ENCODE measurements at places on chromosomes 7 and 10.
A peak's percentile ranks its signal among the peaks of the same experiment; 100 is the strongest.

- no peak for DNase-seq
Observed at GRCh38 chr7:147593271-147594057, 997.1 kb upstream of the C7orf33 start.

GRCh38 chr10:59949608-59950007 is 43.3 kb upstream of the CCDC6 start:
- DNase-seq = no peak

DNA sequence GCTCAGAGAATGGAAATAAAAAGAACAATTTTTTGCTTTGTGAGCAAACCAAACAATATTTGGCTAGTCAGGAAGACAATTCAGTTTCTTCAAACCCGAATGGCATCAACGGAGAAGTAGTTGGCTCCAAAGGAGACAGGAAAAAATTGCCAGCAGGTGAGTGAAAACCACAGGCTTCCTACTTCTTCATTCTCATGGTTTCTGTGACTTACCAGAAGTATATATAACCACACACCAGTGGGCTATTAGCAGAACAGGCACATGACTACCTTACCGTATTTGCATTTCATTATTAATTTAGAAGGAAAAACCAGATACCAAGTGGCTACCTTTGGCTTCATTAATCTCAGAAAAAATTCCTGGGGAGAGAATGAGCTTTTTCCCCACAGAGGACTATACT is 8.8 kb downstream of the TDRD1 start:
- DNase-seq = no peak

DNA sequence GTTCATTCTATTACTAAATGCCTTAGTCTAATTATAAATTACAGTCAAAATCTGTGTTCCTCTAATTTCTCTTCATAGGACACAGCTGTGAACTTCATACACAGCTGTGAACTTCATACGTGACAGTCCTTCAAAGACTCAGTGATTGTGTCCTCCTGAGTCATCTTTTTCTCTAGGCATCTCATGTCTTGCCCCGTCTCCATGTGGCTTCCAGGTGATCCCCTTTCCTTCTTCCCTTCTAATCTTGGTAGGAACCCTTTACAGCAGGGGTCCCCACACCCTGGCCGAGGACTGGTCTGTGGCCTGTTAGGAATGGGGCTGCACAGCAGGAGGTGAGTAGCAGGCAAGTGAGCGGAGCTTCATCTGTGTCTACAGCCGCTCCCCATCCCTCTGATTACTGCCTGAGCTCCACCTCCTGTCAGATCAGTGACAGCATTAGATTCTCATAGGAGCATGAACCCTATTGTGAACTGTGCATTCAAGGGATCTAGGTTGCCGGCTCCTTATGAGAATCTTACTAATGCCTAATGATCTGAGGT is 14.0 kb upstream of the EIF5AL1 start:
- DNase-seq = no peak

DNA sequence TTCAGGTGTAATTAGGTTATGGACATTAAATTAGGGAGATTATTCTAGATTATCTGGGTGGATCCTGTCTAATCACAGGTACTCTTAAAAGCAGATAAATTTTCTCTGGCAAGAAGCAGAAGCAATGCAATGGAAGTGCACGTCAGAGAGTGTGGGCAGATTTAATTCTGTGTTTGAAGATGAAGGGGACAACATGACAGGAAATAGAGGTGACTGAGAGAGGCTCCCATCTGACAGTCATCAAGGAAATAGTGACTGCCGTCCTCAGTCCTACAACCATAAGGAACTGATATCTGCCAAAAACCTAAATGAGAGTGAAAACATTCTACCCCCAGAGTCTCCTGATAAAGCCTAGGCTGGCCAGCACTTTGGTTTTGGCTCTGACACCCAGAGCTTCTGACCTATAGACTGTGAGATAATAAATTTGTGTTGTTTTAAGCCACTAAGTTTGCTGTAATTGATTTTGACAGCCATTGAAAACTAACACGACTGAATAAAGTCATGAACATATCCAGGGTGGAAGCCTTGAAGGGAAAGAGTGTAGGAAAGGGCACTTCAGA is 30.5 kb upstream of the DDX50 start:
- DNase-seq = no peak

DNA sequence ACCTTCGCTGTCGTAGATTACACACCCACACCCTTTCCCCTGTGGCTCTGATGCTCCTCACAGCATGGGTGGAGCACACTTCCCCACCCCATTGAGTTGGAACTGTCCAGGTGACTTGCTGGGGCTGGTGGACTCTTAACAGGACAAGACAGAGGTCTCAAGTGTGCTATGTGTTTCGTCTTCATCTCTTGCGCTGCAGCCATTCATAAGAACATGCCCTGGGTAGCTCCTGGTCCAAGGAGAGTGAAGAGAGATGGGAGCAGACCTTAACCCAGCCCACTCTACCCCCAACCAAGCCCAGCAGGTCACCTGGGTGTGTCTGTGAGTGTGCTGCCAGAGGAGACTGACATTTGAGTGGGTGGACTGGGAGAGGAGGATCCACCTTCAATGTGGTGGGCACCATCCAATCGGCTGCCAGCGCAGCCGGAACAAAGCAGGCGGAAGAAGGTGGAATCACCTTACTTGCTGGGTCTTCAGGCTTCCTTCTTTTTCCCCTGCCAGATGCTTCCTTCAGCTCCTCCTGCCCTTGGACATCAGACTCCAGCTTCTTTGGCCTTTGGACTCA is 112.4 kb downstream of the HTR5A start:
- no peak for DNase-seq

DNA sequence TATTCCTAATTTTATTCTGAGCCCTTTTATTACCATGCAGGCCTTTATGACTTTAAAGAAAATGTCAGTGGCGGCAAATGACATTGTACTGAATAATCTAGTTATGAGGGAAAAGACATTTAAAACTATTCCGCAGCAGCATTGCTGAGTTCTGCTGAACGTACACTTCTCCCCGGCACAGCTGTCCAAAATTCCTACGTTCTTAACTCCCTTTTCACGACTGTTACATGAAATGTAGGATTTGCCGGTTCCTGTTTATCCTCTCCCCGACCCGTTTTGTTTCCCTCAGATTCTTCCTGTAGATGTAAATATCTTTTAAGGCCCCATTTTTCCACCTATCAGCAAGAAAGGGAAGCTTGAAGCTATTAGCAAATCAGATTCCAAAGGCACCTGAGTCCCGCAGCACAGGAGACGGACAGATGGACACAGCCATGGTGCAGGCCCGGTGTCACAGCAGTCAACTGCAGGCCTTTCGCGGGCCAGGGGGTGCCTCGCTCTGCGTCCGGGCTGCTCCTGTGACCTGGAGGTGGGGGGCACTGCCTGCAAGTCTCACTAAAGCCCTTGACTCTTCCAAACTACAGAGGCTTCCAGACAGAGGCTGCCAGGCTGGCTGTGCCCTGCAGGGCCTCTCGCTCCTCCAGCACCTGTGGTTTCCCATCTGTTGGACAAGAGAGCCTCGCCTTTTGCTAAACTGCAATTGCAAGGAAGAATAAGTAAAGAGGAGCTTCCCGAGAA is 485.0 kb upstream of the MGMT start:
- no peak for DNase-seq

GRCh38 chr7:80309377-80309776 is 174.7 kb downstream of the GNAI1 start:
- no peak for DNase-seq

DNA sequence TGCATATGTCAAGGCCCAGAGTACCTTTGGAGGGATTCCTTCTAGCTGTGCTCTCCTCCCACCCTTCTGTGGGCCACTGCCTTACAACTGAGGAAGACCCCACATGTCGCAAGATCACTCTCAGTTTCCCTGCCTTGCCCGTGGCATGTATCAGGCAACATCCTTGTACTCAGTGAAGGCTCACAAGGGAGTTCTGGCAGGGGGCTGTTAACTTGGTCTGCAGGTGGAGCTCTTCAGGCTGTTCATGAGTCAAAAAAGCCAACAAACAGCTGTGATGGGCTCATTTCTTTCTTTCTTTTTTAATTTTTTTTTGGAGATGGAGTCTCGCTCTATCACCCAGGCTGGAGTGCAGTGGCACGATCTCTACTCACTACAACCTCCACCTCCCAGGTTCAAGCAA is 513.0 kb upstream of the ANKRD30A start:
- DNase-seq = no peak

DNA sequence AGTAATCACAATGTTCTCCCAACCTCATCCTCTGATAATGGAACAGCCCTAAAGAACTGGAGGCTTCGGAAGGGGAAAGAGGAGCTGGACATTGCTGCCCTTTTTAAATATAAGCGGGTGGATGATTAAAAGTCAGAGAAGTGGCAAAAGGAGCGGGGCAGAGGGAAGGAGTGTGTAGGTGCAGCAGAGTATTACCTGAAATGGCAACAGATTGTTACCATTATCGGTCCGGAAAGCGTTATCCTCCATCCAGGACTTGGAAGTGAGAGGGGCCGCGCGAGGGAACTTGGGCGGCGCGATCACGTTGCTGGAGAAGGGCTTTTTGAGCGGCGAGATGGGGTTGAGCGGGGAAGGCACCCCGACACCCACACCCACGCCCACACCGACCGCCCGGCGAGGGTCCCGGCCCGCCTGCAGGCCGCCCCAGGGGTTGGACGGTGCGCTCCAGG is 51.7 kb downstream of the CPEB3 start:
- no peak for DNase-seq

DNA sequence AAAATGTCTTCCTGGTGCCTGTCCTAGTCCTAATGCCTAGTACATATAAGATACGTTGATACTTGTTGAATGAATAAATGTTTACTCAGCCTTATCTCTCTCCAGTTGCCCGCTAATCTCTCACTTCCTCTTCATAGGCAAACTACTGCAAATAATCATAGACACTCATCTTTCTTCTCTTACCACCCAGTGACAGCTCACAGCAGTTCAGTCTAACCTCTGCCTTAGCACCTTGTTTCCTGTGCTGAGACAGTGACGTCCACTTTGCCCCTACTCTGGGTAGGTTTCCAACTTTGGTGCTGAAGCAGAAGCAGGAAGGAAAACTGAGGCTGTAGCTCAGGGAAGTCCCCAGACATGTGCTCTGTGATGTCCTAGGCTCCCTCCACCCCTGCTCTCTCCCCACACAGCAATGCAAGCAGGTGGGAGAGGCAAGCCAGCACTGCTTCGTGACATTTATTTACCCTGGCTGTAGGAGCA is 45.5 kb upstream of the RHOBTB1 start:
- no peak for DNase-seq

- no peak for DNase-seq
Observed at GRCh38 chr7:156833312-156833711, 59.7 kb downstream of the LMBR1 start.

- no peak for DNase-seq
Observed at GRCh38 chr7:15652776-15653290, 33.6 kb downstream of the MEOX2 start.

DNA sequence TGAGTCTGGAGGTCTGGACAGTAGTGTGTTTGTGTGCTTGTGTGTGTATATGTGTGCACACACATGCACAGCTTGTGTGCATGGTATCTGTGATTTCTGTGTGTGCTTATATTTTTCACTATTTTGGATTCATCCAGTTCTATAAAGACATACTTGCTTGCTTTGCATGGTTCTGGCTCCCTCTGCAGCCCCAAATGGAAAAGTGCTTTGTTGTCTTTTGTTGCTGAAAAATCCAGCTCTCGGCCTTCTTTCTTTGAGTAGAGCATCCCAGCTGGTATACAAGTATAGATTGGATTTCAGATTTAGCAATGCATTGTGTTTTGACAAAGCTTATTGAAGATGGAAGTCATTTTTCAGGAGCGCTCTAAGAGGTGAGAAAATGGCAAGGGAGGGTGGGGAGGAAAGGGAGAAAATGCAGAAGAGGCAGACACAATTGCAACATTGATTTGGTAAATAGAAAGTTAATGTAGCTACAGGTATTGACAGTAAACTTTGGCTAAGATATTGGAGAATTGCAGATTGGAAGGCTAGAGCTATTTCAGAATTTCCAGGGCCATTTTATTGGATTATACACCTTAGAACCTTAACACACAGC is 333.9 kb downstream of the AUTS2 start:
- no peak for DNase-seq

- peak; percentile 86 for DNase-seq
Observed at GRCh38 chr7:150451097-150451793, 815 bp downstream of the GIMAP8 start.

DNA sequence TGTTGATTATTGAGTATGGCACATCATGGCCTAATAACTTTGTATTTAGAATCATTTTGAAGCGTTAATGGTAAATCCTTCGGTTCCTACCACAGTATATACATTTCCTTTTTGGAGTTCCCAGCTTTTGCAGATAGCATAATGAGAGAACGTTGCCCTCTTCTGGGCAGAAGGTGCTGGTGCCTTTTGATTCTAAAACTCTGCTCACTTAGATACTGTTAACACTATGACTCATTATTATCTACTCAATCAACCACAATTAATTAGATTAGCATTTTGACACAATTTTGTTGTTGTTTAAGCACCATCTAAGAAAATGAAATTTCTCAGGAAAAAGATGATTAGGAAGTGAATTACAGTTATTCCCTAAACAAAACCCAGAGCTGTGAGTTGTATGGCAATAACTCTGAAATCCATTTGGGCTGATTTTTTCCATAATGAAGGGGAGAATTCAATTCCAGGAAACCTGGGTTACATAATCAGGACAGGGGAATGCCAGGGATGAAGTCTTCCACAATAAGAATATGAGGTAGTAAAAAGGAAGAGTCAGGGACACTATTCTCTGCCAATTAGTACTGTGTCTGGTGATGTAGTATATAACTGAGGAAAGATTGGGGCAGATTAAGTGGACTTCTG is 11.5 kb upstream of the DLD start:
- DNase-seq = peak; percentile 65

- no peak for DNase-seq
Observed at GRCh38 chr10:114697061-114697598, 39.1 kb upstream of the ABLIM1 start.

DNA sequence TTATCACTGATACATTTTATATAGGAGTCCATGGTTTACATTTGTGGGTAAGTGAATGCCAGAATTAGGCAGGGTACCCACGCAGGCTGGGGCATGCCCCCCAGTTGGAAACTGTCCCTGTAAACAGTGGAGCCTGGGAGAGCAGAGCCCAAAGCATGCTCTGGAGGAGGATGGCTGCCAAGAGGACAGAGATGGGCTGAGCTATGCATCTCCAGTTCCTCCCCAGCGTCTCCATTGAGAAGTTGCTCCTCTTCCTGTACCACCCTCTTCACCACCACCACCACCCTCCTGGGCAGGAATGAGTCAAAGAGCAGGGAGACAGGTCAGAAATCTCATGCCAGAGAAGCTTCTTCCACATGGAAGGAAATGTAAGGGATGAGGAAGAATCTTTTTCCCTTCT is 67.7 kb upstream of the KMT2E start:
- DNase-seq = no peak

- DNase-seq = no peak
Observed at GRCh38 chr7:147968046-147968610, 622.4 kb upstream of the C7orf33 start.

Data from CD4-positive, alpha-beta T cell treated with Interleukin-2 at 100 ng/mL for 4 hours (primary cell).